Type B pancreatic cell (in vitro differentiated cells): ENCODE measurements at places on chromosomes 7 and 10.

- no peak for DNase-seq
Measured at GRCh38 chr10:121772884-121773283, 154.9 kb downstream of the ATE1 start.

DNA sequence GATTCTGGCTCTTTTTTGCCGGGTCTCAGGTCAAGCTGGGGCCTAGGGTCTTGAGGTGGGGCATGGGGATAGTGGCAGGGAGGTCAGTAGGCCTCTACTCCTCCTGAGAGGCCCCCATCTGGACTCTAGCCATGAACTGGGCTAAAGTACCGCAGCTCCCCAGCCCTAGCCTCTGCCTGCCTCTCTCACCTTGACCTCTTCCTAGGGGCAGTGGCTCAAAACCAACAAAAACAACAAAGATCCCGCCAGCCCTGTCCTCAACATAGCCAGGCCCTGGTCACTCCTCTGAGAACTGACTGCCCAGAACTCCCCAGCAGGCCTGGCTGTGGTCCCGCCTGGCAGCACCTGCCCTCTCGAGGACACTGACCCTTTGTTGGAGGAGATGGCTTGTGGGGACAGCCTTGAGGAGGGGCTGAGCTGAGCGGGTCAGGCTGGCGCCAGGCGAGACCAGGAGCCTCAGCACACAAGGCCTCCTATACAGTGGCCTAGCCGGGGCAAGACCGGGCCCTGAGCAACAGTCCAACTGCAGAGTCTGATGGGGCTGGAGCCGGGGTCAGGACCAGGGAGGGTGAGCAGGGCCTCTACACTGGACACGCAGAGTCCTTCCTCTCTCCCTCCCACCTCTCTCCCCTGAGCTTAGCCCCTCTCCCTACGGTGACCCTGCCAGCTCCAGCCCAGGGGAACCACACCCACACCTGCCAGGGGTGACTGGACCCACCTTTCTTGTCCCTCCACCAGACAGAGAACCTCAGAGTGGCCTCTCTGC, 11.6 kb upstream of the PPIF start:
- no peak for DNase-seq

DNA sequence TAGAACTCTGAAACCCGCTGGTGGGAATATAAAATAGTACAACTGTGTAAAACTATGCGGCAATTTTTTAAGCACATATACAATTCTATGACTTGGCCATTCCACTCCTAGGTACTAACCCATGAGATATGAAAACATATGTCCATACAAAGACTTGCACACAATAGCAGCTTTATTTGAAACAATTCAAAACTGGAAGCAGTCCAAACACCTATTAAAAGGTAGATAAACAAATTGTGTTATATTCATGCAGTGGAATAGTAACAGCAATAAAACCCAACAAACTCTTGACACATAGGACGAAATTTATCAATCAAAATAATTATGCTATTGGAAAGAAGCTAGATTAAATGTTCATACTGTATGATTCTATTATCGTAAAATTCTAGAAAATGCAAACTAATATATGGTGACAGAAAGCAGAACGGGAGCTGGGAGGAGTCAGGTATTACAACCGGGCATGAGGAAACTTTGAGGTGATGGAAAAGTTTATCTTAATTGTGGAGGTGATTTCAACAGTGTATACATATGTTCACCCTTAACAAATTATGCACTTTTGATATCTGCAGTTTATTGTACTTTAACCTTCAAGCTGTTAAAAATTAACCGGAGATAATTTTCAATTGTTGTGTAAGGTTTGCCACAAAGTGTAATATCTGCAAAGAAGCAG, 803 bp upstream of the STK31 start:
- no peak for DNase-seq

DNA sequence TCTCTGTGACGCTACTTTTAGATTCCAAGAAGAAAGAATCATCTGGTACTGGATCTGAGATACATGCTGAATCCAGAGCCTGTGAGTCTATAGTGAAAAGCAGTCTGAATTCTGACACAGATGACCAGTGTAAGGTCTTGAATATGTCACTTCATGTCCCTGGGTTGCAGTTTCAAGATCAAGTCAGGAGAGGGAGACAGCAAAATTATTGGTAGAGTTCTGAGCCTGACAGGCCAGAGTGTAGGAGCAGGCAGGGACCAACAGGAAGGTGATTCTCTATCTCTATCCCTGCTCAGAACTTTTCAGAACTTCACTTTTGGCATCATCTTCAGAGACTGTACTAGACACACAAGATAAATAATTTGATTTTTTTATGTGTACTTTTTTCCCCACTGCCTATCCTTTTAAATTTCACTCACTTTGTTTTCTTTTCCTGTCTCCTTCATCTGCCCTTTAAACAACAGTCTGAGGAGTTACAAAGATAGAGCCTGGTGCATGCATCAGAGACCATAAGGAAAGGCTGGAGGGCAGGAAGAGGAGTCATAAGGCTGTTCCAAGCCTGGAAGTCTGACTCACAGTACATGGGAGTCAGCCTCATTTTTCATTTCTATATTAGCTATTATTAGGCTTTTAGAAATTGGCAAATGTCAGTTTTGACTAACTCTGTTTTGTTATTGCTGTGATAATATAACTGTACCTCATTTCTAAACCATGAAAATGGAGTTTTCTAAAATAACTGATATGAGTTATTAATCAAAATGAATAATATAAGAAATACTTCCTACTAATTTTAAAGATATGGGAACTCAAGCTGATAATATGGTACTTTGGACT, 120.2 kb upstream of the TMEM229A start:
- DNase-seq = no peak

GRCh38 chr7:48130658-48131108, 40.6 kb upstream of the ABCA13 start:
- no peak for DNase-seq

GRCh38 chr7:131249003-131249402, 78.7 kb upstream of the MKLN1 start:
- no peak for DNase-seq

DNA sequence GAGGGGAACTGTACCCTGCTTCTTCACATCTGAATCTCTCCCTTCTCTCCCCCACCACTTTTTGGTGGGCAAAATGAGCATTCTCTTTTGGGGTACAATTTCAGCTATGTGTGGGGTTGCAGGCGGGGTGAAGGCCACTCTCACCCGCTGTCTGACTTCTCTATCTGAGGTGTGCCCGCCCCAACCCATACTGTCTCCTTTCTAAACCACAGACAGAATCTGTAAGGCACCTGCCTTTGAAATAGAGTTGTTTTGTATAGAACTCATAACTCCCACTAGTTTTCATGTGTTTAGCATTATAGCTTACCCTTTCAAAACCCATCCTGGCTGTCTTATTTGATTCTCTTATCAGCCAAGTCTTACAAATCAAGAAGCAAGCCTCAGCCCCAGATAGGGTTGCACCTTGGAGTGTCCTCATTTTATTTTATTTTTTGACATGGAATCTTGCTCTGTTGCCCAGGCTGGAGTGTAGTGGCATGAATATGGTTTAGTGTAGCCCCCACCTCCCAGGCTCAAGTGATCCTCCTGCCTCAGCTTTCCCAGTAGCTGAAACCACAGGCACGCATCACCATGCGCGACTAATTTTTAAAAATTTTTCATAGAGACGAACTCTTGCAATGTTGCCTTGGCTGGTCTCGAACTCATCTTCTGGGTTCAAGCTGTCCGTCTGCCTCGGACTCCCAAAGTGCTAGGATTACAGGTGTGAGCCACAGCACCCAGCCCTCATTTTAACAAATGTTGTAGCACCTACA, 11.9 kb downstream of the TSPAN14 start:
- DNase-seq = no peak

GRCh38 chr7:26653430-26654399, 210.7 kb downstream of the SKAP2 start:
- no peak for DNase-seq
